ENCODE measurements at places on chromosomes 7 and 10. TPM values are rescaled to one million over a fixed set of nuclear protein-coding genes. Genes with fewer than 3 reads are reported as not detected.

The ZCCHC24 gene
- 0.74 TPM for total RNA-seq

The ATOH7 gene
- not detected for total RNA-seq

The TTYH3 gene
- 23.8 TPM for total RNA-seq

The NEUROG3 gene
- not detected for total RNA-seq

GRCh38 chr10:37789590-37789989 lies 67.8 kb downstream of the ZNF248 start:
- DNase-seq, result no peak

GRCh38 chr10:33392706-33393105 lies 58.2 kb upstream of the NRP1 start:
- DNase-seq, result no peak

GRCh38 chr10:76047521-76047920 lies 616.1 kb downstream of the LRMDA start:
- DNase-seq, result no peak

- no peak for DNase-seq
Measured at GRCh38 chr7:111324228-111324627, 233.3 kb downstream of the LRRN3 start.

- no peak for DNase-seq
Measured at GRCh38 chr7:128963327-128963757, 25.6 kb downstream of the IRF5 start.

GRCh38 chr10:106254071-106254470 lies 910.4 kb downstream of the SORCS1 start:
- no peak for DNase-seq

Measured in activated naive CD4-positive, alpha-beta T cell treated with anti-CD3 and anti-CD28 coated beads, Interleukin-2, amount 50 U/mL, for 72 hours (primary cell).